ENCODE measurements at places on chromosomes 3 and 15. TPM values are rescaled to one million over a fixed set of nuclear protein-coding genes. Genes with fewer than 3 reads are reported as not detected.

TRIM42 gene
- not detected for total RNA-seq

CHRNA7 gene
- 3.8 TPM for total RNA-seq

SPRED1 gene
- total RNA-seq: 94.4 TPM

CPNE9 gene
- total RNA-seq: not detected

TMEM212 gene
- total RNA-seq: not detected

NMB gene
- total RNA-seq: 1.6 TPM

CLRN1 gene
- total RNA-seq: not detected

ITPKA gene
- total RNA-seq: 0.37 TPM

RBM5 gene
- 325 TPM for total RNA-seq

SNURF gene
- total RNA-seq: 51.9 TPM

ANKUB1 gene
- not detected for total RNA-seq

PLS1 gene
- 29.8 TPM for total RNA-seq

DLL4 gene
- 11.8 TPM for total RNA-seq

CRABP1 gene
- 5.9 TPM for total RNA-seq

RAD51 gene
- total RNA-seq: 2.2 TPM
